ENCODE measurements at places on chromosomes 1 and 21.

DNA sequence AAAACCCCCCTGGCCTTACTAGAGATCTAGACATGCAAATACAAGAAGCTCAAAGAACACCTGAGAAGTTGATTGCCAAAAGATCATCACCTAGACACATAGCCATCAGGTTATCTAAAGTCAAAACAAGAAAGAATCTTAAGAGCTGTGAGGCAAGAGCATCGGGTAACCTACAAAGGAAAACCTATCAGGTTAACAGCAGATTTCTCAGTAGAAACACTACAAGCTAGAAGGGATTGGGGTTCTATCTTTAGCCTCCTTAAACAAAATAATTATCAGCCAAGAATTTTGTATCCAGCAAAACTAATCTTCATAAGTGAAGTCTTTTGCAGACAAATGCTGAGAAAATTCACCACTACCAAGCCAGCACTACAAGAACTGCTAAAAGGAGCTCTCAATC, 12.2 kb upstream of the SPRR2F start:
- H3K27me3 ChIP-seq, result peaks cover 4% of the 10 kb centered on the region
- H3K36me3 ChIP-seq, result no peaks in the 10 kb centered on the region
- no peak for DNase-seq
- H3K27ac ChIP-seq, result no peak overlapping the region
- no peaks in the 10 kb centered on the region for H3K4me1 ChIP-seq

- DNase-seq, result no peak
- H3K36me3 ChIP-seq, result no peaks in the 10 kb centered on the region
- H3K4me3 ChIP-seq, result no peak overlapping the region
- H3K27me3 ChIP-seq, result no peaks in the 10 kb centered on the region
- H3K4me1 ChIP-seq, result peaks cover 25% of the 10 kb centered on the region
- H3K27ac ChIP-seq, result peak overlapping the region; percentile 2
Measured at GRCh38 chr1:5980314-5981008, 11.8 kb downstream of the NPHP4 start.

DNA sequence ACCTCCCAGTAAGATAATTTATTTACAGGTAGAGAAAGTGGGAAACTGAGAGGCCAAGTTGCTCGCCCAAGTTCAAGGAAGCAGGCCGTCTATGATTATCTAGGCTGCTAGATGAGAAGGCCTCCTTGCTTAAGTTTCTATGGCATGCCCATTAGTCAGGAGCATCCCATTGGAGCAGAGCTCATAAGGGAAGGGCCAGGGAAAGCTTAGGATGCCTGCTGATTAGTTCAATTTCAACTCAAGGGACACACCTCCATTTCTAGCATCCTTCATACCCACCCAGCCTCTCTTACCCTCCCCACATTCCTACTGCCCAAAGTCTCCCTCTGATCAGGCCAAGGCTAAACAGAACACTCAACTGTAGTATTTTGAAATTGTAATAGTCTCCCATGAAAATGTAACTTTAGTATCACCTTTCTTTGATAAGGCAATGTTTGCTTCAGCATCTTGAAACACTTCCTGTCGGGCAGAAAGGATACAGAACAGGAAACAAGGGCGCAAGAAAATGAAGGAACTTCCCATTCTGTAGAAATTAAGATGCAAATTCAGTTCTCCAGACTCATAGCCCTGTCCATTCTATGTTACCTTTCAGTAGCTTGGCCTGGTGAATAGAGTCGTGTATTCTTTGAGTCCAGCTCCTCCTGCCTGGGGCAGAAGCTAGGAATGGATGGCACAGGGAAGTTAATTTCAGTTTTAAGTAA, 46.3 kb upstream of the TARBP1 start:
- H3K27me3 ChIP-seq, result peaks cover 6% of the 10 kb centered on the region
- H3K36me3 ChIP-seq, result no peaks in the 10 kb centered on the region
- no peak overlapping the region for H3K4me3 ChIP-seq

- DNase-seq, result no peak
- H3K36me3 ChIP-seq, result peaks cover 58% of the 10 kb centered on the region
- H3K27me3 ChIP-seq, result no peaks in the 10 kb centered on the region
- no peak overlapping the region for H3K27ac ChIP-seq
- H3K4me1 ChIP-seq, result peaks cover 37% of the 10 kb centered on the region
- H3K4me3 ChIP-seq, result no peak overlapping the region
Measured at GRCh38 chr21:45209046-45209445, 78.6 kb downstream of the POFUT2 start.

- H3K27me3 ChIP-seq, result peaks cover 42% of the 10 kb centered on the region
- no peaks in the 10 kb centered on the region for H3K36me3 ChIP-seq
- H3K4me1 ChIP-seq, result peaks cover 14% of the 10 kb centered on the region
- H3K27ac ChIP-seq, result no peak within 1 kb of the TSS
- no peak for DNase-seq
- peak within 1 kb of the TSS; percentile 81 for H3K4me3 ChIP-seq
Measured at GRCh38 chr1:219927956-219928790, at the start of gene SLC30A10. Gene SLC30A10 (minus strand): TSS chr1:219928557. CDS start chr1:219928440, 117 bp downstream.

GRCh38 chr21:26717146-26717739, 128.0 kb downstream of the ADAMTS1 start:
- peaks cover 3% of the 10 kb centered on the region for H3K27me3 ChIP-seq
- H3K4me1 ChIP-seq, result no peaks in the 10 kb centered on the region
- H3K27ac ChIP-seq, result no peak overlapping the region

- H3K36me3 ChIP-seq, result no peaks in the 10 kb centered on the region
- DNase-seq, result no peak
- no peak overlapping the region for H3K4me3 ChIP-seq
- H3K27ac ChIP-seq, result no peak overlapping the region
- H3K4me1 ChIP-seq, result peaks cover 1% of the 10 kb centered on the region
Measured at GRCh38 chr1:74686928-74687327, 13.3 kb upstream of the ERICH3 start.

DNA sequence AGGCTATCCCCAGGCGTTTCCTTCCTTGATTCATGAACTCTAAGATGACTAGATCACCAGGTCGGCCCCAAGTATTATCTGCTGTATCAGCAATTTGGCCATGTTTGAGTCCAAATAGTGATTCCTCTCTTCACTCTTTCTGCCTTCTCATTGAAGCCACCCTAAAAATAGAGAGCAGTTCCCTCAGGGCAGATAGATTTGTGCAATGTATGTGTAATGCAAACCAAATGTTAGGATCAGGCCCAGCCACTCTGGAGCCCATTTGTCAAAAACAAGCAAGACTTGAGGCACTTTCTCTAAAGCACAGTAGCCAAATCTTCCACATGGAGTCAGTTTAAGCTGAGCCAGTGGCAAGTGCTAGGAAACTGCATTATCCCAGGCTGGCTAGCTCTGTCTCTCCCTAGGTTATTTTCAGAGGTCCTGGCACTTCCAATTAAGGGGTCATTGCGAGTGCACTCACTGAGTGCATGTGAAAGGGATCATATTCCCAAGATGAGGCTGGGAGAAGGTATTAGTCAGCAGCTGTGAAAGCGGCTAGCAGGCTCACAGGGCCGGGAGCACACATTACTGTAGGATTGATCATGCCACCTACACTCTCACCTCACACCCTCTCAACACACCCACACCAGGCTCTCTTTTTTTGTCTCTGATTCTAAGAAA, 97.9 kb upstream of the RAB3GAP2 start:
- H3K4me3 ChIP-seq, result no peak overlapping the region
- H3K4me1 ChIP-seq, result no peaks in the 10 kb centered on the region
- H3K27me3 ChIP-seq, result peaks cover 6% of the 10 kb centered on the region
- no peak overlapping the region for H3K27ac ChIP-seq
- DNase-seq, result no peak

DNA sequence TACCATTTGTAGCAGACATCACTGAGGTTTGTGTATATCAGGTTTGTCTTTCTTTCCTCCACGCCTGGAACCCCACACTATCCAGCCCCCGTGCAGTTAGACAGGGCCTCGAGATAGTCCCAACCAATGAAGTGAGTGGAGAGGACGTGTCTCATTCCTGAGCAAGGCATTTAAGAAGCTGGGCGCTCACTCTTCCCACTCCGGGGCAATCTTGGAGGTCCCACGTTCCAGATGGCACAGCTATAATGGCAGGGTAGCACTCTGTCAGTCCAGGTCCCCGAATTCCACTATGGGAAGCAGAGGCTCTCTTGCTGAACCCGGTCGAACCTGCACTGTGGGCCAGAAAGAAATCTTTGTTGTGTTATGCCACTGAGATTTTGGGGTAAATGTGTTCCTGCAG, 57.3 kb upstream of the CSF3R start:
- H3K36me3 ChIP-seq, result no peaks in the 10 kb centered on the region
- H3K4me1 ChIP-seq, result no peaks in the 10 kb centered on the region
- H3K27ac ChIP-seq, result no peak overlapping the region
- H3K27me3 ChIP-seq, result peaks cover 32% of the 10 kb centered on the region
- no peak for DNase-seq

GRCh38 chr1:64892576-64893573, 73.5 kb downstream of the JAK1 start:
- no peaks in the 10 kb centered on the region for H3K27me3 ChIP-seq
- no peak for DNase-seq
- H3K4me1 ChIP-seq, result peaks cover 98% of the 10 kb centered on the region
- H3K4me3 ChIP-seq, result peak overlapping the region; percentile 12

- no peaks in the 10 kb centered on the region for H3K36me3 ChIP-seq
- no peak overlapping the region for H3K27ac ChIP-seq
- no peak overlapping the region for H3K4me3 ChIP-seq
- peaks cover 9% of the 10 kb centered on the region for H3K27me3 ChIP-seq
Measured at GRCh38 chr21:38134084-38134873, 122.5 kb upstream of the KCNJ15 start.

GRCh38 chr1:117235863-117236465, 25.2 kb upstream of the VTCN1 start:
- no peaks in the 10 kb centered on the region for H3K36me3 ChIP-seq
- DNase-seq, result no peak
- H3K4me3 ChIP-seq, result no peak overlapping the region
- H3K27ac ChIP-seq, result no peak overlapping the region
- no peaks in the 10 kb centered on the region for H3K27me3 ChIP-seq

GRCh38 chr1:150484431-150484830, 2.8 kb upstream of the TARS2 start:
- H3K27me3 ChIP-seq, result no peaks in the 10 kb centered on the region
- H3K4me3 ChIP-seq, result no peak overlapping the region
- H3K4me1 ChIP-seq, result peaks cover 18% of the 10 kb centered on the region
- no peak for DNase-seq

GRCh38 chr1:234582681-234583301, 27.2 kb downstream of the IRF2BP2 start:
- H3K27ac ChIP-seq, result no peak overlapping the region
- H3K36me3 ChIP-seq, result no peaks in the 10 kb centered on the region
- H3K27me3 ChIP-seq, result no peaks in the 10 kb centered on the region
- no peak for DNase-seq
- H3K4me3 ChIP-seq, result no peak overlapping the region

DNA sequence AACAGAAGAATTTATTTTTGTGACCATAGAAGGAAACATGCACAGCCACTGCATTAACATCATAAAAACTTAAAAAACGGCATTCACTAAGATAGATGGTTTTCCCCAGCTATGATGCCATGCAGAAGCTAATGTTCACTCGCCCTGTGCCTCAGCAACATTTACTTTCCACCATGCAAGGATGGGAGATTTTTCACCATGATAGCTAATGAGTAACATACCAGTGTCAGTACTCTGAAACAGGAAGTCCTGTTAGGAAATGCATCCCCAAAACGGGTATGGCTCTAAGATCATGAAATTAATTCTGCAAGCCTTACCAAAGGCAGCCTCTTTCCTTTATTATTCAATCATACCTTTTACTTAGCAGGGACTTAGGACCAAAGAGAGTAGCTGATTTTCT, 17.5 kb upstream of the VAMP3 start:
- peaks cover 5% of the 10 kb centered on the region for H3K4me1 ChIP-seq
- DNase-seq, result no peak
- H3K4me3 ChIP-seq, result no peak overlapping the region
- H3K27me3 ChIP-seq, result no peaks in the 10 kb centered on the region
- H3K27ac ChIP-seq, result no peak overlapping the region

DNA sequence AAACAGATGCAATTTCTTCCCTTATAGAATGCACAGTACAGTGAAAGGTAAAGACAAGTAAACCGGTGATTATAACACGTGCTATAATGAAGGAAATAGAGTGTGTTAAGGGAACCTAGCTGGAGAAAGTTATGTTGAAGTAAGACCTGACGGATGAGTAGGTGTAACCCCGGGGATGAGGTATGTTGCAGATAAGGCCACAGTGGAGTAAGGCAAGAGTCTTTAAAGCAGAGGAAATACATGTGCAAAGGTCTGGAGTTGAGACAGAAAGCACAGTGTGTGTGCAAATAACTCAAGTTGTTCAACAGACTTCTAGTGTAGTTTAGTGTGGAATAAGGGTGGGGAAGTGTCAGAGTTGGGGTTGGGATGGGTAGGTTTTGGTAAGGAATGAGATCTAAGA, 2.9 kb downstream of the DBT start:
- no peaks in the 10 kb centered on the region for H3K27me3 ChIP-seq
- peaks cover 9% of the 10 kb centered on the region for H3K4me1 ChIP-seq
- no peak for DNase-seq
- no peak overlapping the region for H3K4me3 ChIP-seq
- no peak overlapping the region for H3K27ac ChIP-seq

DNA sequence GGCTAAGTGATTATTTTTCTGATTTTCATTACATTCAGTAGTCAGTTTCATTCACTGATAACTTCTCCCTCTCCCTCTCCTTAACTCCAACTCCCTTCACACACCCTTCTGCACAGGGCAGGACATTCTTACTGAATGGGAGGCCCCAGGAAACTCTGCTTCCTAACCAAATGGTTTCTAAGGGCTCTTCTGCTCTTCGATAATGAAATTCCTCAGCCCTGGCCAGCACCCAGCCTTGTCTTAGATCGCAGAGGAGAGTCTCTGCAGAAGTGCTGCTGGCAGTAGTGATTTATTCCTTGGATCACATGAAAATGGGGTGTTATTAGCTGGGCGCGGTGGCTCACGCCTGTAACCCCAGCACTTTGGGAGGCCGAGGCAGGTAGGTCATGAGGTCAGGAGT, 16.4 kb downstream of the PLEKHM2 start:
- H3K27ac ChIP-seq, result peak overlapping the region; percentile 66
- H3K36me3 ChIP-seq, result peaks cover 33% of the 10 kb centered on the region
- no peak overlapping the region for H3K4me3 ChIP-seq
- no peaks in the 10 kb centered on the region for H3K27me3 ChIP-seq

GRCh38 chr1:35264871-35265270, 3.6 kb upstream of the ZMYM4 start:
- no peak overlapping the region for H3K4me3 ChIP-seq
- H3K27ac ChIP-seq, result no peak overlapping the region
- H3K4me1 ChIP-seq, result peaks cover 11% of the 10 kb centered on the region

- peak overlapping the region; percentile 70 for H3K27ac ChIP-seq
- no peak for DNase-seq
- peaks cover 8% of the 10 kb centered on the region for H3K4me1 ChIP-seq
- no peaks in the 10 kb centered on the region for H3K36me3 ChIP-seq
Measured at GRCh38 chr21:42609811-42610210, 43.6 kb upstream of the PDE9A start.

Data from activated B cell treated with CpG ODN at 0.5 μM for 24 hours (primary cell).